Stimulated activated CD4-positive, alpha-beta T cell treated with anti-CD3 and anti-CD28 coated beads, TNF-alpha, amount 100 ng/mL, for 24 hours (primary cell): ENCODE measurements at places on chromosomes 1 and 21.

GRCh38 chr1:161177112-161177935 lies at the start of gene B4GALT3:
TSS of gene B4GALT3 (minus strand) at chr1:161177507. CDS start at chr1:161176060, 1,447 bp downstream.
- DNase-seq, result peak; percentile 91

DNA sequence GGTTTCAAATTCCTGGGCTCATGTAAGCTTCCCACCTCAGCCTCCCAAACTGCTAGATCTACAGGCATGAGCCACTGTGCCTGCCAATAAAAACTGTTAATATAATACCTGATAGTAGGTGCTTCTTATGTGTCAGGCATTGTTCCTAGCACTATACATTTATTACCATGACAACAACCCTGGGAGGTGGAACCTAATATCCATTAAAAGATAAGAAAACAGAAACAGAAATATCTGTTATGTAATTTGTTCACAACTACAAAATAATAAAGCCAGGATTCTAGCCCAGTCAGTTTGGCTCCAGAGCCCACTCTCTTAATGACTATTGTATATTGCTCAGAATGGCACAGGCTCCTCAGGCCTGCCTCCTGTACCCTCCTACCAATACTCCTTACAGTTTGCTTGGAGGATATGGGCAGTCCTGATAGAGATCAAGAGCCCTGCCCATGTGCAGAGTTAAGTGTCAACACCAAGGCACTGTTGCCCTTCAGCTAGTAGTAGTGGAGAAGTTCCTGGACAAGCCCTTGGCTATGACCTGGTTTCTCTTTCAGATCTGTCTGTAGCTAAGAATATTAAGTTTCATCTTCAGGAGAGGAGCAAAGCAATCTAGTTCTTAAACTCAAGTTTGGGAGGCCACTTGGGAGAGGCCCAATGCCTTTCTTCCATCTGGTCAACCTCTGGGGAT lies 22.4 kb downstream of the RPL5 start:
- DNase-seq, result no peak

GRCh38 chr1:146012703-146013558 lies 8.6 kb downstream of the HJV start:
- DNase-seq, result no peak

DNA sequence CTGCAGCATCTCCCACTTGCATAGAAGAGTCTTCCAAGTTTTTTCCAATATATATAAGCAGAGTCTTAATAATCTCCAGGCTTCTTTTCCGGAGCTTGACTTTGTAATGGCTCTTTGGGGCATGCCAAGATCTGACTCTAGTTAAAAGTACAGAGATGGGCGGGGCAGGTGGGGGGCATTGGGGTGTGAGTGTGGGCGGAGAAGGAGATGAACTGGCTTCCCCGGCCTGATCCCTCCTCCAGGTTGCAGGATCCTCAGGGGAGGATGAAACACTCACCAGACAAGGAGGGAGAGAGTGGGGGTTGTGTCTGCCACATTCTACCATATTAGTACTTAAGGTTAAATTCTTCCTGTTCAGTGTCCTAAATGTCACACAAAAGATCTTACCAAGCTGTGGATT lies 23.0 kb downstream of the S100A10 start:
- no peak for DNase-seq

GRCh38 chr1:99004254-99004860 lies 304 bp downstream of the PLPPR5 start:
- peak; percentile 15 for DNase-seq

DNA sequence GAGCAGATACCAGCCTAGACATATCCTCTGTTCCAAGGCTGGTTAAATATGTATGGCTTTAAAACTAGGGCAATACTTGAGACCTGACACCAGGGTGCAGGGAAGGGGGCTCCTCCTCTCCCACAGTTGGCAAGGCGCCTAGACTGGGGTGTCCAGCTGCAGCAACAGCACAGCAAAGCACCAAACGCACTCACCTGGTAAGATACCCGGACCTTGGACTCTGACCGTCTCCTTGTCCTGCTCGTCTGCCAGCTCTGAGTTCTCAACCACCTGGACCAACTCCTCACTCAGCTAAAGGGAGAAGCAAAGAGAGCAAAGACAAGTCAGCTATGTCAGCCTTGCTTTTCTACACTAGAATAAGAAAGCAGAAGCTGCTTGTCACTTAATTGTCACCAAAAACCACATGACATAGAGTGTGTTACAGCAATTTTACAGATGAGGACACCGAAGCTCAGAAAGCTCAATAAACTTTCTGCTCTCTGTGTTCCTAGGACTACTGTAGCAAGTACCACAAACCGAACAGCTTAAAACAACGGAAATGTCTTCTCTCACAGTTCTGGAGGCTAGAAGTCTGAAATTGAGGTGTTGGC lies 4.4 kb downstream of the PACC1 start:
- DNase-seq, result no peak

DNA sequence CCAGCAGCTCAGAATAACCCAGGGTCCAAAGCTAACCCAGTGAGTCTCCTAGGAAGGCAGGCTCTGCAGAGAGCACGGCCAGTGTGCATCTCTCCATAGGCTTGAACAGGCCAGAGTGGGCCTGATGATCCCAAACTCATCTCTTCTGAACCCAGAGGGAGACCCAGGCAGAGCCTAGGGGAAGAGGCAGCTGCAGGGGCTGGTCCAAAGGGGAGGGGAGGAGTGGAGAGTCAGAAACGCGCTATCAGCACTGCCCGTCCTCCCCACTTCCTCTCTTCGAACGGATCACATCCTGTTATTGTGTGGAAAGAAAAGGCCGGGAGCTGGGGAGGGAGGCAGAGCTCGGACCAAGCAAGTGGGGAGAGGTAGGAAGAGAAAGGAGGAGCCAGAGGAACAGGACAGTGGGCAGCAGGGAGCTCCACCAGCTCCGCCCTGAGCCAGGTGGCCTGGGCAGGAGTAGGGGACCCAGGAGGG lies 20.2 kb downstream of the TAL1 start:
- DNase-seq, result no peak

- DNase-seq, result no peak
Observed at GRCh38 chr1:25355841-25356395, 17.8 kb downstream of the TMEM50A start.

- DNase-seq, result no peak
Observed at GRCh38 chr21:32463889-32464300, 51.4 kb downstream of the EVA1C start.

GRCh38 chr1:52876843-52877242 lies 34.3 kb downstream of the ZYG11A start:
- no peak for DNase-seq

- no peak for DNase-seq
Observed at GRCh38 chr1:38926091-38926490, 15.5 kb downstream of the RHBDL2 start.

DNA sequence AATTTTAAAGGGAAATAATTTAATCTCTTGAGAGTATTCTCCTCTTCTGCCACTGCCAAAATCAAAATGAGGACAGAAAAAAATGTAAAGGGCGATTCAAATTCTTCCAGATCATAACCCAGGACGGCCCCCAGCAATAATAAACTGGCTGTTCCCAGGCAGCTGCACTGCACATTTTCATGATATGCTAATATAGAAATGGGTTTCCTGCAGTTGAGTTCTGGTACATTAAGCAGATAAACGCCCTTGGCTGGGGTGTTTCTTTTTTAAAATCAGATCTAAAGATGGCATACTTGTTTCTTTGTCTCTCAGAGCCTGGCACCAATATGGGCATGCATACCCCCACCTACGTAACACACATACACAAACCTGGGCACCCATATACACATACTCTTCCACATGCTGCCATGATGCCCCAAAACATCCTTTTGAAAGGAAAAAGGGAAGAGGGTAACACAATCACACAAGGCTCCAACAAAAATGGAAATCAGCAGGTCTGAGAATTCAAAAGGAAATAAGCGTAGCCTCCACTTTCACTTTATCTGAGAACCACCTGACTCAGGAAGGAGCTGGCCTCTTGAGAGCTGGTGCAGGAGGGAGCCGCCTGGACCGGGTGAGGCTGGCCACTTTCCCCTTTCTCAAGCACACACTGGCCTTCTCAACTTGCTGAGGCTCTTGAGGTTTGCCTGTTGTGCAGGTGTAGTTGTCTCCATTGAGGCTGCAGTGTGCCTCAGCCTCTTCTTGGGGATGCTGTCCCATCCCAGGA lies 653.4 kb downstream of the KIF26B start:
- no peak for DNase-seq
